ENCODE measurements at places on chromosomes 2 and 18.

DNA sequence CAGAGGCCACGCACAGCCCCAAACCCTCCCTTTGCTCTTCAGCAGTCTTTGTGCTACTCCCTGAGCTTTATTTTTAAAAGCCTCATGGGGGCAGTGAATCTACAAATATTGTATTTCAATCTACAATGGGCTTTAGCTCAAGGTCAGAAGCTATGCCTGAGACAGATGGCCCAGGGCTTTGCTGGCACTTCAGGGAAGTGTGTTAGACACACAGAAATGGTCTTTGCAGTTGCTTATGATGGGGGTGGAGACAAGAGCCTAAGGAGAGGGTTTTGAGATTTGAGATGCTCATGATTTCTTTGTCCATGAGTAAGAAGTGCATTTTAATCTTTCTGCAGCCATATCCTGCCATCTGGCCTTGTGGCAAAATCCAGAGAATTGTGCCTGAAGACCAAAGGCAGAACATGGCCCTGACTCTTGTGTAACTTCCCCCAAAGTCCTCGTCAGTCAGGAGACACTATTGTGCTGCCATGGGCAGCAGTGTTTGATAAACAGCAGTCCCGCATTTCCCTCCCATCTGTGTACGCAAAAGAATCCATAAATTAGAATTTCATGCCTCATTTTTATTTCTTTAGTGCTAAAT lies 92.6 kb downstream of the VAPA start:
- DNase-seq: peak; percentile 76

GRCh38 chr2:33292063-33292462 lies 184.4 kb upstream of the RASGRP3 start:
- no peak for DNase-seq

DNA sequence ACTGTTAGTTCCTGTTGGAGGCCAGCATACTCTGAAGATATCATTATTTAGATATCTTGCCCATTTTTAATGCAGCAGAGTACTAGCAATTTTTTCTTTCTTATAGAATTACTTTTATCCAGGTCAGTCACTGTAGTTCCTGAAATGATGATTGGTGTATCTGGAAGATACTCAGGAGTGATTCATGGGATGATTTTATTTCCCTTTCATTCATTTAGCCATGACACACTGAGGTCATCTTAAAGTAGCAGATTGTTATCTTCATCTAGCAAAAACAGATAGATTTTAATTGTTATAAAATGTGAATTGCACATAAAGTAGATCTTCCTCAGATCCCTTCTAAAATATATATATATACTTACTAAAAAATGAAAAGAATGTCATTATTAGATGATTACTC lies 109.1 kb downstream of the PIK3C3 start:
- DNase-seq: no peak

DNA sequence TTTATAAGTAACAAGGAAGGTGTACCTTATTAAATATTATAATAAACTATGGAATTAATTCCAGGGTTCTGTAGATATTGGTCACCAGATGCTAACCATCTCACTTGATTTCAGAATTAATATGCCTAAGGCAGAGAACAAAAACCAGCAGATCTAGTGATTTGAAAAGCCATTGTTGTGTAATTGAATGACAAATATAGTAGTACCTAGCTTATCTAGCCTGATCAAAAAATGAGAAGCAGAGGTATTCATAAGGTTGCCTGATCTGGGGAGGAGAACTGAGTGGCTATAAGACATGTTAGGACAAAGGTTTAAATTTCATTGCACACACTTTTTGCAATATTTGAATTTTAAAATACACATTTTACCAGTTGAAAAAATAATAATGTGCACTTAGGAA lies 132.0 kb upstream of the UBE2E3 start:
- DNase-seq: no peak

GRCh38 chr18:76538846-76539245 lies 43.8 kb upstream of the ZNF516 start:
- peak; percentile 34 for DNase-seq

DNA sequence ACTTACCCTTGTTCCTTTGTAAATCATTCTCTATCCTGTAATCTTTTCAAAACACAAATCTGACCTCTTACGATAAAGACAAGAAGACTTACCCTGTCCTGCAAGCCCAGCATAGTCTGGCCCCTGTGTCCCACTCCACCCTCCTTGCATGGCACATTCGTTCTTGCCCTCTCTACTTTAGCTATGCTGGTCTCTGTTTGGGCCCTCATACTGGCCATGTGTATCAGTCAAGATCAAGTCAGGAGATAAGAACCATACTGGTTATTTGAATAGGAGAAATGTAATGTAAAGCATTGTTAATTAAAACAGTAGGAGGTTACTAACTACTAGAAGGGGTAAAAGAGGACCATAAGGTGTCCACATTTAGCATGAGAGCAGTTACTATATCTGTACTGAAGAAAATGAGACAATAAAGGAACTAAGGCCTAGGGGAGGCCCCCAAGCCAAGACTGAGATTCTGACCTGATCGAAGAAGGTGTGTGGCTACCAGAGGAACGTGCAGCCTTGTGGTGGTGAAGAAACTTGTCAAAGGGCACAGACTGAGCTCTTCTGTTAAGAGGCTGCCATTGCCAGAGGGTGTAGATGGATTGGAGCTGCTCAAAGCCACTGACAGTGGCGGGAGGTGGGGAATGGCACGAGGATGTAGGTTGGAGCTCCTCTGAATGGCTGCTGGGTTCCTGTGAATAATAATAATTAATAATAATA lies 80.8 kb downstream of the KCTD18 start:
- DNase-seq: no peak

DNA sequence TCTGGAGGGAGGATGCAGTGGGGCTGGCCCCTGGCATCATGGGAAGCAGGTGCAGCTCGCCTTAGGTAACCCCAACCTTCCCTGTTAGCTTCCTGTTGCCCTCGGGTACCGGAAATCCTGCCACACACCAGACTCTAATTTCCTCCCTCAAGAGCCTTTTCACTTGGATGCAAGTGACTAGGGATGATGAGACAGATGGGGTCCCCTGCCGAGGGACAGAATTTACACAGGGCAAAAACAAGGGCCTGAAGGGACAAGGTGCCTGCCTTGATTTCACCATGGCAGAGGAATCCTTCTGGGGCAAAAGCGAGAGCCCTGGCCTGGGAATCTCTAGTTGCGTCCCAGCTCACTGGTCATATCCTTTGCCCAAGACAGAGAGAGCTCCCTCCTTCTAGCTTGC lies 263.1 kb downstream of the LOXHD1 start:
- DNase-seq: no peak

DNA sequence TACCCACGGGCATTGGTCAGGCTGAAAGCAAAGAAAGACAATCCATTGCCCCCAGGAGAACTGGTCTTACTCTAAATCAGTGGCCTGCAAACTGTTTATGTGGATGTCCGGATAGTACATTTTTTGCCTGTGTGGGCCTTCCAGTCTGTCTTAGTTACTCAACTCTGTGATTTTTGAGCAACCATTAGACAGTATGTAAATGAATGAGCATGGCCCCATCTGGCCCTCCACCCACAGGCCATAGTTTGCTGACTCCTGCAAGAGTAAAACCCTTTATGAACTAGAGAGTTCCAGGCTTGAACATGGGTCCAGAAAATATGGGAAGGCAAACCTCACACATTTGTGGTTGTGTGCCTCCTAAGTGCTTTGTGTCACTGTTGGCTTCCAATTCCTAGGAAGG lies 55.7 kb upstream of the CYP1B1 start:
- no peak for DNase-seq

DNA sequence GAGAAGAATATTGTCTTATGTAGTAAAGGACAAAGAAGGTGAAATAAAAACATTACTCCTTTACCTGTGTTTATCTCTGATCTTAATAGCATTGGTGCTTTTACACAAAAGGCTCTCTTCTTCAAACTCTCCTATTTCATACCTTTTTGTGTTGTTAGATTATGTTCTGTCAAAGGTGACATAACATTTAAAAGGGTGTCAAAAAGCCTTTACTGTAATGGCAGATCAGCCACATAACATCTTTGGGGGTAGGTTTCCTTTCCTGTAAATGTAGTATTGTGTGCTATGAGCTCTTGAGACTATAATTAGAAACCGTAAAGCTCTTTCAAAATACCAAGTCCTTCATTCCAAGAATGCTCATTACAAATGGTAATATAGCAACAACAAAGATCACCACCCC lies 400.1 kb downstream of the LNPK start:
- DNase-seq: no peak

DNA sequence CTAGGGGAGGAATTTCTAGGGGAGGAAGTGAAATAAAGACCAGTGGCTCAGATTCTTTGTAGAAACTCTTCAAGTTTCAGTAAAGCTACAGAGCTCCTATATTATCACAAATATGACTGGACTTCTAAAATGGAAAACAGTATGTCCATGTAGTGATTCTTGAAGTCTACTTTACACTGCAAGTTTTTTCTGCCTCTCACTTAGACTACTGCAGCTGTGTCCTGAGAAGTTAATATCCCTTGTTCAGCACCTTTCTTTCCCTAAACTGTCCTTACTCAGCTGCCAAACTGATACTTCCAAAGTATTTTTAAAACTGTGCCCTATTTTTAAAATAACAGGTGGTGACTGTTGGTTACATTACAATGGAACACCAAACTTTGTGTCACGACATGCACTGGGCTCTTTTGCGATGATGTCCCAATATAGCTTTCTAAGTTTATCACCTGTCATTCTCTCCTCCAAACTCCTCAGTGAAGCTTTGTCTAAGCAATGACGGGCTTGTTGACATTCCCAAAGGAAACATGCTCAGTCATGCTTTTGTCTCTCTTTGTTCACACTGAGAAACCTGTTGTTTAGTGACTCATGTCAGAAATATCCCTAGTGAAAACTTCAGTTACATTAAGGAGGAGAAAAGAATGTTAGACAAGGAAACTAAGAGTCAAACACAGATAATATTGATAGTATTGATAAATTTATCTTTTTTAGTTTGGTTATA lies 341.1 kb downstream of the ARL6IP6 start:
- peak; percentile 30 for DNase-seq

- DNase-seq: no peak
Measured at GRCh38 chr2:46562451-46562840, 83.1 kb downstream of the TMEM247 start.

GRCh38 chr18:79385708-79386341 lies 9.9 kb upstream of the NFATC1 start:
- DNase-seq: no peak

Measured in osteoblast (primary cell).